DMS53 (cell line): ENCODE measurements at places on chromosomes 4 and X.

GRCh38 chr4:137762591-137762990 lies 230.3 kb upstream of the PCDH18 start:
- DNase-seq = no peak

- DNase-seq = no peak
Observed at GRCh38 chr4:95877636-95878035, 37.7 kb downstream of the PDHA2 start.

GRCh38 chrX:46912603-46913491 lies 626 bp downstream of the JADE3 start:
- DNase-seq = peak; percentile 71

DNA sequence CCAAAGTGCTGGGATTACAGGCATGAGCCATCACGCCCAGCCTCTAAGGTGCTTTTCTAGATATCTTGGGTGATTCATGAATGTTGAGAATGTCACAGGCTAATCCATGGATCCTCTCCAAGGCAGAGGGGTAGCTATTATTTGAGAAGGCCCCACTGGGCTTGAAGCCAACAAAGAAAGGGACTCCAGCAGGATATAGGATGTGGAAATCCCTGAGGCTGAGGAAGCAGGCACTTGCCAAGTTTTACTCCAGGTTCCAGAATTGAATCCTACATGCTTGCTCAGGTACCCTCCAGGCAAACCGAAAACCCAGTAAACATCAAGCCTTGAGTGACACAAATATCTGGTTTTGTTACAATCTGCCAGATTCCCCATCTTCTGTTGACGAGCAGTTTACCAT lies 15.8 kb downstream of the NLGN3 start:
- no peak for DNase-seq

GRCh38 chr4:123215536-123215935 lies 181.1 kb upstream of the SPRY1 start:
- DNase-seq = no peak

GRCh38 chr4:44652002-44652401 lies 577 bp upstream of the YIPF7 start:
- no peak for DNase-seq

DNA sequence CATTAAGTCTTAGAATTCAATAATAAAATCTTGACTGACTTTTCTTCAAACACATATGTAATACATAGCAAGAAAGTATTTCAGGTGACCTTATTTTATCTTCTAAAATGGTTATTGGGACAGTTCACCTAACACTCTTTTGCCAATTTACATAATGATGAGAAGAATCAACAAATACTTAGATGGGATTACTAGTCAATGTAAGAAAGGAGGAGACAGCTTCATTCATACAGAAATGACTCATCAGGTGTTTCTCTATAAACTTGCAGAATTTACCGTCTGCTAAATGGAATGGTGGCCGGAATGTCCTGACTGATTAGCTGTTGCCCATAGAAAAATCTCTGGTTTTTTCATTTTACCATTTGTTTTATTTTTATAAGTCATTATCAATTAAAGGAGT lies 115.0 kb upstream of the ETNPPL start:
- DNase-seq = peak; percentile 39

GRCh38 chrX:22396408-22396807 lies 123.7 kb downstream of the CBLL2 start:
- no peak for DNase-seq

- peak; percentile 77 for DNase-seq
Observed at GRCh38 chrX:78517124-78517523, 142.0 kb downstream of the RTL3 start.

DNA sequence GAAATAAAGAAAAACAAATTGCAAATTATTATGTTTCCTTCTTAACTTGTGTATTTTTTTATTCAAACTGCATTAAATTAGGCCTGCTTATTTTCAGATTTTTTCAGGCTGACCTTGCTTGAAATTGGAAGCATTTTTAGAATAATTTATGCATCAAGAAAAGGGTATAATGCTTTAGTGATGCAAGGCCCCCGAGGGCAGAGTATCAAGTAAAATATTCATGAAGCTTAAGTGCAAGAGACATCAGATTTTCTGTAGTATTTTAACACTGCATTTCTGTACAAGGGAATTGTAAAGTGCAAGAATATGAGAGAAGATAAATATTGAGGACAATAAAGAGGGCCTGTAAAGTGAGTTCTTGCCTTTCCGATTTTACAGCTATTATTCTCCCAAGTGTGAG lies 485.8 kb upstream of the ATOH1 start:
- DNase-seq = no peak

DNA sequence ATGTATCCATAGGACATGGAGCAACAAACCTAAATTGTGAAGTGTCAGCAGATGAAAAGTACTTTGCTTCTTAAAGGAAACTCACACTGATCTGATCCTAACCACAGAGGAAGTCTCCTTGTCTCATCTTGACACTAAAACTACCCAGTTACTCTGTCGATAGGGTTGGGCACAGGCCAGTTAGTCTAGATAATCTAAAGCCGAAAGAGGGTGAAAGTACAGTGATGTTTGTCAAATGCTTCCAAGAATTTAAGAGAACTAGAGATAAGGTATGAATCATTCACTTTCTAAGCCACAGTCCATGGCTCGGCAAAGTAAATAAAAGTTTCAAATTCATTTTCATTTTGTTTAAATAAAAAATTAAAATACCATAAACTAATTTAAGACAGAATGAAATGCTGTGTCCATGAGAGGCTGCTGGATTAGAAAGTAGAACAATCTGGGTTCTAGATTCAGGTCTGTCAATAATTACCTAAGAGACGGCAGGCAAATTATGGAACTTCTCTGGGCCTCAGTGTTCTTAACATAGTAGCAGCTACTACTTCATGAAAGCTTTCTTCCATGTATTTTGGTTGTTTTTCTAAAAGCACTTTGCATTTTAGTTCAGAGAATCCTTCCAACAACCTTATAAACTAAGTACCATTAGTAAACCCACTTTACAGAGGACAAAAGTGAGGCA lies 176.7 kb downstream of the LDB2 start:
- DNase-seq = no peak

DNA sequence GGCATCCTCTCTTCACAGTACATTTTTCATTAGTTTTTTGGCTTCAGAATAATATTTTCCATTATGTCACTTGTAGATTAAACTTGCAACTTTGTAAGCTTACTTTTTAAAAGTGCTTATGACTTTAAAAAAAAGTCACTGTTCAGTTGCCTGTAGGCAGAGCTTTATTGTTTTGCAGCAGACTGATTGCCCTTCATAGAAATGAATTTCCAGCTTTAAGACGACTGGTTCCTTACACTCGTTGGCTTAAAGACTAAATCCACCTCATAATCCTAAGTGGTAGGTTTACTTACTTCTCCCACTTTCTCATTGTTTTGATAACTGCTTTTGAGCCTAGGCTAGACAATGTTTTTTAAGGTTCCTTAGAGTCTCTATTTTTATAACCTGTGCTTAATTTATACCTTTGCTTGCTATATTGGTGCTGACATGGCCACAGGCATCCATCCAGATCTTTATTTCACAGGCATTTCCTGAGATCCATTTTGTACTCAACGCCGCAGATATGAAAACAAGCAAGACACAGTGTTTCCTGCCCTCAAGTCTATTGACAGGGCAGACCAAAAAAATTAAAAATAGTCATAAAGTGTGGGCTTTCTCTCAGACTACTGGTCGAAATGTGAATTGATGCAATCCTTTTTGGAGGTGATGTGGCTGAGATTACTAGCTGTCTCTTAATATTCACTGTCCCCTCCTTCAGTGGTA lies 12.6 kb upstream of the IL13RA2 start:
- no peak for DNase-seq

DNA sequence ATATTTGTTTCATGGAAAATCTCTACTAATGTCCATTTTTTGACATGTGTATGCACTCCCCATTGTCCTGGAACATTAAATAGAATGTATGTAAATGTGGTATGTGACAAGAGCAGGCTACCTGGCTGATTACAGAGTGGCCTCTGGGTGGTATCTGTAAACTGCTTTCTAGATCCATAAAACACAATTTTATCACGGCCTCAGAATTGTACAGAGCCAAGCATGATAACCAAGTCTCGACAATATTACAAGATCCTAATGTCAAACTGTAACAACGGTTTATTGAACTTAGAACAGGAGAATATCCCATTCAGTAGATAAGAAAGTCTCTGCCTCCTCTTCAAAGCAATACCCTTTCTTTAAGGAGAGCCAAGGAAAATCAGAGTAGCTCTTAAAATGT lies 212.4 kb downstream of the PCDH7 start:
- no peak for DNase-seq

DNA sequence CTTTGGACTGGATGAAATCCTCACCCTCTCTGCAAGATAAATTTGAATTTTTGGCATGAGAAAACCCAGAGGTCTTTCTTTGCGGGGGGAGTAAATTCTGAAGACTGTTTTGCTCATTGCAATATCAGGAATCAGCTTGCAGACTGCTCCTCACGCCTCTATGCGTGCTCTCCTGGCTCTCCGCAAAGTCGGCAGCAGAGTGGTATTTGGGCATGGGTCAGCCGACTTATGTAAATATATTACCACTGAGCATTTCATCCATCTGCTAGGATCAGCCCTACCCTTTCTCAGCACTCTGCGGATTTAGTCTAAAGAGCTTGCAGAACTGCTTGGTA lies 288.0 kb downstream of the ASMT start:
- DNase-seq = no peak

- peak; percentile 89 for DNase-seq
Observed at GRCh38 chrX:9342561-9343051, 122.3 kb upstream of the TBL1X start.

DNA sequence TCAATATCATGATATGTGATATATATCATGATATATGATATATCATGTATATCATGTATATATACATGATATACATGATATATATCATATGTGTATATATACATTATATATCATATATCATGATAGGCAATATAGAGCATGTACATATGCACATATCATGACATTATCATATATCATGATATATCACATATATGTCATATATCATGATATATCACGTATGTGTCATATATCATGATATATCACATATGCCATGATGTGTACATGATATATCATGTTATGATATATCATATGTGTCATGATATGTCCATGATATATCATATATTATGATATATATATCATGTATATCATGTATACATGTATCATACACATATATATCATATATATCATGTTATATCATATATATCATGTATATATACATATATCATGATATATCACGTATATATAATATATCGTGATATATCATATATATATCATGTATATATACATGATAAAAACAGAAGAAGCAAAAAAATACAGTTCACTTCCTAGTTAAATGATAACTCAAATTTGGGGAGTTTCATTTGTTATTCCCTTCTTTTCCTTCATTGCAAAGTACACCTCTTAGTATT lies 670.1 kb upstream of the EPHA5 start:
- DNase-seq = peak; percentile 7
